Amniotic stem cell (primary cell): ENCODE measurements at places on chromosomes 1 and 21.

- DNase-seq: no peak
These were observed 163.9 kb downstream of the TSEN15 start for GRCh38 chr1:184215274-184215925.

DNA sequence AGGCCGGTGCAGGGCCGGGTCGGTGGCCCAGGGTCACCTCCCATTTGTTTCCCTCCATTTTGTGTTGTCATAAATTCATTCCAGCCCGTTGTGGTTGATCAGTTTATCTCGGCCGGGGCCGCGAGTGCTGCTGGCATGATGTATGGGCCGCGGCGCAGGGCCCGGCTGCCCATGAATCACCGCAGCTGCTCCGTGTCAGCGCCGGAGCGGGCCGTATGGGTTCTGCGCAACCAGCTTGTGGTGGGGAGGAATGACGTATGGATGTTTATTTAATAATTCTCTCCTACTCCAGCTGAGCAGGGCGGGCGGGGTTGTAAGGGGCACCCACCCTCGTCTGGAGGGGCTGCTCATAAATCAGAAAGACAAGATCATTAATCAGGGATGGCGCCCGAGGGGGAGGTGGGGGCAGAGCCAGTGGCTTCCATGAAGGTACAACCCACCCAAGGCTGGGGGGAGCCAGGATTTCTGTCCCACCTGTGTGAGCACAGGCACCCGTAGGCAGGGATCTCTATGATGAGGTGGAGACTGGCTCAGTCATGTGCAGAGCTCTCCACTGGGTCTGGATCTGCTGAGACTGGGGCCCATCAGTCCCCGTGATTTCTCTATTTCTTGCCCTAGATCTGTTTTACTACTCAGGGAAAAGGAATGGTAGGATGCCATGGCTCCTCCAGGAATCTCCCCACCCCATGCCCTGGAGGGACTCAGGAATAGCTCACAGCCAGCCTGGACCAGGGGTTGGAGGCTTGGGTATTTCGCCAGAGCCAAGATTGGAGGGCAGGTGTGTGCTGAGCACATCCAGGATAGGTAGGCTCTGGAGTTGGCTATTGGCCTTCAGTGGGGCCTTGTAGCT is 27.8 kb downstream of the TMEM53 start:
- no peak for DNase-seq

DNA sequence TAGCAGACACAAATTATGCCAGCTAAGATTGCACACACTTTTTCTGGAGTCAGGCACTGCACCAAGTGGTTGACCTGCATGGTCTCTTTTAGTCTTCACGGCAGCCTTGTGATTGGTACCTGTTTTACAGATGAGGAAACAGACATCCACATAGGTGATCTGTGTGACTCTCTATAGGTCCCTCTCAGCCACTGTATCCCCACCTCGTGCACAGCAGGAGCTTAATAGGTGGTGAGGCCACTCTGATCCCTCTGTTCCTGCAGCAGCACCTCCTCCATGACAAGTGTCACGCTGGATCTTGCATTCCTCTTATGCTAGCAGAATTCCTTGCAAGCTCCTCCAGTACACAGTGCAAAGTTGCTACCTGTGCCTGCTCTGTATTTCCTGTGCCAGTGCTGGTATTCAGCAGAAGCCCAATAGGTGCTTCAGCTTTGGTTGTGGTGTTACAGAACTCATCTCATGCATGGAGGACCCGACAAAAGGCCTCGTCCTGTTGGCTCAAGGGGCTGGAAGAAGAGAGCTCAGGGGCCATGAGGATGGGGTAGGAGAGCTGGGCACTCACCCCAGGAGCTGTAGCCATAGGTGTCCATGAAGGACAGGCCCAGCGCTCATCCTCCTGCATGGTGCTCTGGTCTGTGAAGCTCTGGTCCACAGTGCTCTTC is 546.7 kb downstream of the PTPRU start:
- no peak for DNase-seq

GRCh38 chr1:99784809-99785255 is 18.4 kb upstream of the FRRS1 start:
- DNase-seq: no peak

DNA sequence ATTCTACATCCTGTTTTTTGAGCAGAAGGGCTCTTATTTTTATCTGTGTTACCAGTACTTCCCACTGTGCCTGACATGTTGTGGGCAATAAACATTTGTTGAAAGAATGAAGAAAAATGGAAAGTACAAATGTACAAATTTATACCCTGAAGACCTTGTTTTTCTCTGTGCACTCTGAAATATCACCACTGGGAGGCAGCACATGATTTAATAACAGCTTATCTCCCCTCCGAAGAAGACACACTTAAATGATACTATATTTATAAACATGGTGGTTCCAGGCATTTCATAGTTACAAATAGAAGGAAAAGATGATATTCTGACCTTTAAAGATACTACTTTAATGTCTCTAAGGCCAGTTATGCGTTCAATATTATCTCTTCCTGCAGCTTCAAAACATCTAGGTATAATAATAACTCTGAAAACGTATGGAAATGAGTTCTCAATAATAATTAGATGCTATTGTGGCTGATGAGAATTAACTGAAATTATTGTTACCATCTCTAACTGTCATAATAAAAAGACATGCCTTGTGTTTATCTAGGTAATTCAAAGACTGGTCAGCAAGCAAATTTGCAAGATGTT is 12.8 kb downstream of the DYNLT5 start:
- DNase-seq: peak; percentile 18

- DNase-seq: no peak
These were observed 6.6 kb downstream of the TNFRSF8 start for GRCh38 chr1:12069623-12070244.
